Left colon (tissue), 2 donors: ENCODE measurements at places on chromosomes 16 and 17.

GRCh38 chr17:8284126-8284525 is 4.3 kb upstream of the RANGRF start:
- DNase-seq, result no peak

- DNase-seq, result no peak
Observed at GRCh38 chr16:76574651-76575050, 297.4 kb downstream of the CNTNAP4 start.

DNA sequence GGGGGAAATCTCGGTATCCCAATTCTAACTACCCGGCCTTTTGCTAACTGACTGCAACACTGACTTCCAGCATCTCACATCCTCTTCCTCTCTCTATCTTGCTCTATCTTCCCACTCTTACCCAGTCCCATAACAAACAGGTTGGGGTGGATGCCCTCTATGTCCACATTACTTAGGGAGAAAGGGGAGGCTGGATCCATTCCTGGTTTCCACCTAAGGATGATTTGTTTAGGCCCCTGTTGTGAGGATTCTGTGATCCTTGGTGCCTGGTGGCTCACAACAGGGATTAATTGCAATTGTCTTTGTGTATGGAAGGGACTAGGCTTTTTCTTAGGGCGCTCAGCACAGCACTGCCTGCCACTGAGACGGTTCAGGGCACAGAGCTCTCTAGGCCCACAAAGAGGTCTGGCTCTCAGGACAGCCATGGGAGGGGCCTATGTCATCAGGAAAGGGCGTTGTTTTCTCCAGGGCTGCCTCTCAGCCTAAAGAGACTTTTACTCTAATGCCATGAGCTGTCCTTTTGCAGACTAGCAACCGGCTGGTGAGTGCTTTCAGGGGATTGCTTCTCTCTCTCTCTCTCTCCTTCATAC is 612.1 kb upstream of the SALL1 start:
- DNase-seq, result no peak

DNA sequence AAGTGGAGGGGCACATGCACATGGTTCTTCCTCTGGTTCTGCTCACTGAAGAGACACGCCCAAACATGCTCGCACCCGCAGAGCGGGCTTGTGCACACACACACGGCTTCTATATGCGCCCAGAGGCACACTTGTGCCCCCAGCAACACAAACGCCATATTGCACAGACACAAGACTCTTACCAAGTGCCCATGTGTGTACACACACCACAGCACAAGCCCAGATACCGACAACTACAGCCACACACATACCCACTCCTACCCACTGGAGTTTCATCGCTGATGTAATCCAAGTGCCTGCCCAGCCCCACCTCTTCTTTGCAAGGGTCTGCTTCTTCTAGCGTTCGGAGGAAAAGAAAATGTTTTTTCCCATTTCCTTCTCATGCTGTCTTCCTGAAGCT is 6.5 kb upstream of the PRR29 start:
- no peak for DNase-seq

GRCh38 chr16:70701998-70702397 is 16.1 kb upstream of the MTSS2 start:
- no peak for DNase-seq

DNA sequence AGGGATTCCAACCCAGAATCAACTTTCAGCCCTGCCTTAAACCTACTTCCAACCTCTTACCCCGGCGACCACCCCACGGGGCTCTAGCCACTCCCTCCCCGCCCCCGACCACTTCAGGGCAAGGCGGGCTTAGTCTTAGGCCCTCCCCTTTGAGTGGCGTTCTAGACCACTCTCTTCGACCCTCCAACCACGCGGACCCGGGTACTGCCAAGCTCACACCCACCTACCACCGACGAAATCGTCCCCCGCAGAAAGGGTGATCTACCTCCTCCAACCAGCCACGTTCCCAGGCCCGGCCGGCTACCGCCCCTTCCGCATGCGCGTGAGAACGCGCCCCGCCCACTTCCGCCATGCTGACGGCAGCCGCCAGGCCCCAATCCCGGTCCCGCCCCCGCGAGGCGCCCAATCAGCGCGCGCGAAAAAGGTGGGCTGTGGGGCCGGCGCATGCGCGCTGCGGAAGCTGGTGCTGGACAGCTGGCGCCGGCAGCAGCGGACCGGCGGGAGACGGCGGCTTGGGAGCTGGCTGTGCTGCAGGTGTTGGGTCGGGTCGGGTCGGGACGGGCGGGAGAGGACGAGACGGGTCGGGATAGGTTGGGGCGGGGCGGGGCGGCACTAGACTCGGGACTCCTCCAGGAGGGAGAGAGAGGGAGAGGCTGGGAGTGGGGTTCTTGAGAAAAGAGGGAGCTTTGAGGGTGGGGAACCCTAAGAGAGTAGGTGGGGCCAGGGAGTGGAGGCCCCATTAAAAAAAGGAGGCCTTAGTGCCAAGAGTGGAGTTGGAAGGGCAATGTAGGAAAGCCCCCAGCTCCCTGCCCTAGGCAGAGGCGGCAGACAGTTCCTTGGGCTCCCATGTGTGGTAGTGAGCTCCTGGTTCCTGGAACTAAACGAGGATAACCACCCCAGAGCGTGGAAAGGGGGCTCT is at the start of gene NAT9:
NAT9 (minus strand) TSS at position 302 of the 919 bp plus-strand sequence. CDS start 647 bp downstream, outside the sequence.
- DNase-seq, result peak; percentile 96

GRCh38 chr17:78252701-78253635 is 21.5 kb downstream of the TMEM235 start:
- DNase-seq, result no peak

DNA sequence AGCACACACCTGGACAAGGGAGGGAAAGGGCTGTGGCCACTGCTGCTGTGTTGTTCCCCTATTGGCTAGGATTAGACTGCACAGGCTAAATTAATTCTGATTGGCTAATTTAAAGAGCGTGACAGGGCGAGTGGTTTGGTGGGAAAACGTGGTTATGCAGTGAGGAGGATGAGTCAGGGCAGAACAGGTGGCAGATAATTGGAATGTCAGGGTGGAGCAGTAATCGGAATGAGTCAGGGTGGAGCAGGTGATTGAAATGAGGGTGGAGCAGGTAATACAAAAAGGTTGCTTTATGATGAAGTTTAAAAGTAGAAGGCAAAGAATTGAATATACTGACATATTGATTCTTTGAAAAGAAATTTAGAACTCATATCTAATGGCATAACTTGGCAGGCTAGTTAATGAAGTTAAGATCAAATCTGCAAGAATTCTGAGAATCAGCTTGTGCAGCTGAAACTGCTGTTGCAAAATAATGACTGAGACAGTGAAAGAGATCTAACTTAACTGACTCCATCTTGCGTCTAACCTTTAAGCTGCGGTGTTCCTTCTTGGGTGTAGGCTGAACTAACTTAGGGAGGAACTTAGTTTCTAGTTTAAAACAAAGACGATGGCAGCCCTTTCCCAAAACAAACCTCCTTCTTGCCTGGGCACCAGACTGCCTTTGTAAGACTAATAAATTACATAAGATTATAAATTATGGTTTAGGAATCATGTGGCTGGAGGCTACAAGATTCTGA is 174.3 kb downstream of the UTP18 start:
- DNase-seq, result no peak

GRCh38 chr16:65415460-65415859 is 293.6 kb upstream of the CDH11 start:
- no peak for DNase-seq

GRCh38 chr16:48426244-48427141 is 41.3 kb upstream of the SIAH1 start:
- no peak for DNase-seq

DNA sequence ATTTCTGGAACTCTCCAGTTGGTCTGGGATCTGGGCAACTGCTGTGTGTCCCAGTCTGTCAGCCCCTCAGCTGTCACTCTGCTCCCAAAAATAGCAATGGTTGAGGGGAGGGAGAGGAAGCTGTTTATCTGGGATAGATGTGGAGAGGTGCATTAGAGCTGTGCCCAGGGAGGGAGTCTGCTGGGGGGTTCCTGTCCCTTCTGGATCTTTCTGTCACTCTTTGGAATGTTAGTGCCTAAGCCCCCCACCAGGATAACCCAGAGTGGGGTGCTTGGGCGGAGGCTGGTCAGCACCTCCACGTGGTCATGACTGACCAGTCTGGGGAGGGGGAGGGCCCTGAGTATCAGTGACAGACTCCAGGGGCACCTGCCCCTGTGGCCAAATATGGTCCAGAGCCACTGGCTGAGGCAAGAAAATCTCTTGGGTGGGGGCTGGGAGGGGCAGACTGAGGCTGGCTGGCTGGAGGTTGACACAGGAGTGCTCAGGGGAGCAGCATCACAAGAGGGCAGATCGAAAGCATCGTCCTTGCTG is at the start of gene UNC45B:
UNC45B (plus strand) TSS at position 443 of the 531 bp plus-strand sequence. CDS start 447 bp downstream, outside the sequence.
- no peak for DNase-seq

GRCh38 chr17:36533935-36534839 is 481 bp downstream of the MYO19 start:
- peak; percentile 85 for DNase-seq

GRCh38 chr16:28607116-28607623 is 2.7 kb downstream of the SULT1A1 start:
- peak; percentile 9 for DNase-seq

GRCh38 chr17:59155439-59156177 is at the start of gene PRR11:
TSS of gene PRR11 (plus strand) at chr17:59155746. CDS start at chr17:59169753, 14,007 bp downstream.
- peak; percentile 92 for DNase-seq

- DNase-seq, result no peak
Observed at GRCh38 chr17:4898927-4899326, 409 bp upstream of the C17orf107 start.

DNA sequence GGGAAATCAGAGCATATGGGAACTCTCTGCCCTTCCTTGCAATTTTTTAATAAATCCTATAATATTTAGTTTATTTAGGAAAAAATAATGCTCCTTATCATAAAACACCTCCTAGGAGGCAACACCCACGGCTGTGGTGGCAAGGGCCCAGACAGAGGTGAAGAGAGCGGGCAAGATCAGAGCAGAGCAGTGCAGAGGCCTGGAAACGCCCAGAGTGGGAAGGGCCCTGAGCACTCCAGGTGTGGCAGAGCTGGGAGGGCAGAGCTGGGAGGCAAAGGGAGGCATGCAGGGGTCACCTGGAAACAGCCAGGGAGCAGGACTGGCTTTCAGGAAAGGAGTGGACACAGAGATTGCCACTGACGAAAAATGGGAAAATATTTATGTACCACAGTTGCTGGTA is 17.3 kb downstream of the FBXO31 start:
- DNase-seq, result peak; percentile 62

- DNase-seq, result no peak
Observed at GRCh38 chr16:59591480-59591879, 857.4 kb upstream of the GOT2 start.

- no peak for DNase-seq
Observed at GRCh38 chr17:72219137-72219823, 98.5 kb downstream of the SOX9 start.

GRCh38 chr17:63476459-63476853 is 405 bp upstream of the ACE start:
- no peak for DNase-seq

GRCh38 chr16:89402962-89403361 is 87.4 kb downstream of the ANKRD11 start:
- DNase-seq, result no peak

- no peak for DNase-seq
Observed at GRCh38 chr17:65028545-65028843, 28.0 kb downstream of the GNA13 start.

GRCh38 chr17:28985950-28986713 is 19.7 kb downstream of the SEZ6 start:
- DNase-seq, result no peak

DNA sequence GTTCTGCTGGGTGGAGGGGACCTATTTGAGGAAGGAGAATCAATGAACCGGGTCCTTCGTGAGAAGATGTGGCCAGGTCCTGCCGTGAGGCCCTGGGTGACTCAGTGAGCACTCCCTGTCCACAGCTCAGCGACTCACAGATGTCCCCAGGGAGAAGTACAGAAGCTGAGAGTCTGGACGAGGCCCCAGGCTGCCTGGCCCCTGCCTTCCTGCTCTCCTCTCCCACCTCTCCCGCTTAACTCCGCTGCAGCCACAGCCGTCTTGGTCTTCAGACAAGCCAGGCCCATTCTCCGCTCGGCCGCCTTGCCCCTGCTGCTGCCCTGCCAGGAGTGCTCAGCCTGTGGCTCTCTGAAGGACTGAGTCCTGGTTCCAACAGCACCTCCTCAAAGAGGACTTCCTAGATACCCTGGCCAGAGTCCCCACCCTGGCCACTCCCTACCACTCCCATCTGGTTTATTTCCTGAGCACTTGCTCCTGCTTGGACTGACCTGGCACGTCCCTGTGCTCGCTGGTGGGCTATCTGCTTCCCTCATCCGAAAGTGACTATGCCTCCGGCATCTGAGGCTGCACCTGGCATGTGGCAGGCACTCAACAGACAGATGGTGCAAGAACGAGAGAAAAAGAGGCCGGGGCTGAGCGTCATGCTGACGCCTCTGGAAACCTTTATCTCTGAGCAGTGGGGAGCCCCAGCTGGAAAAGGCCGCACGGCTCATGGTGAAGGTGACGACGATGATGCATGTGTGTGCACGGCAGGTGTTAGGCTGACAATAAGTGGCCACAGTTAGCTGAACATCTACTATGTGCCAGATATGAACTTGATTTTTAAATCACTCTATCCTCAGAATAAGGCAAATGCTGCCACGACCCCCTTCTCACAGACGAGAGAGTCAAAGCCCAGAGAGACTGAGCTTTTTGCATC is 9.2 kb upstream of the TNFRSF13B start:
- DNase-seq, result peak; percentile 44

- no peak for DNase-seq
Observed at GRCh38 chr16:5865236-5865635, 767.6 kb upstream of the EEF2KMT start.

DNA sequence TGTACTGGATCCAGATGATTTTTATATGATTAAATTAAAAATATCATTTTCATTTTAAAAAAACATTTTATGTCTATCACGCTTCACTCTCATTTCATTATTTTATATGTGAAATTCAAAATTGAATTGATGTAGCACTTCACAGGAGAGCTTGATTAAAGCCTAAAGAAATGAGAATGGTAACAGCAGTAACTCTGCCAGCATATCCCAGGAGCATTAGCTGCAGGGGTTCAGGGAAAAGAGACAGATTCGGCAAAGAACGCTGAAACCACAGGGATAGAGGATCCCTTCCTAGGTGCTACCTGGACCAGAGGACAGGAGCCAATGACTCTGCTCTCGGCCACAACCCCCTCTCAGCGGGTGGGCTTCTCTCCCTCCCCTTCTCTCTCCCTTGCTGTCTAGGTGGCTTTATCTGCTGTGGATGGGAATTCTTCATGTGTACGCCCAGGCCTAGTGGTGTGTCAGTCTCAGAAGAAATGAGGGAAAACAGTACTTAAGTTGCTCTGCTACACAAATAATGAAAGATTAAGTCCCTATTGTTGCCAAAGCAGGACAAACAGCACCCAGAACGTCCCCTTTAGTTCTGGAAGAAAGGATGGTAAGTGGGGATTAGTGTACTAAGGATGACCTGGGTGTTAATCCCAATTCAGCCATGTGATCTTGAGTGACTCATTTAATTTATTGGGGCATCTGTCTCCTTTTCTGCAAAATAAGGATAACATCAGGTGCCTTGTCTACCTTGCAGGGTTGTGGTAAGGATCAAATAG is 123.3 kb downstream of the CDK5R1 start:
- no peak for DNase-seq

GRCh38 chr17:27504188-27504995 is 48.1 kb downstream of the KSR1 start:
- DNase-seq, result no peak

DNA sequence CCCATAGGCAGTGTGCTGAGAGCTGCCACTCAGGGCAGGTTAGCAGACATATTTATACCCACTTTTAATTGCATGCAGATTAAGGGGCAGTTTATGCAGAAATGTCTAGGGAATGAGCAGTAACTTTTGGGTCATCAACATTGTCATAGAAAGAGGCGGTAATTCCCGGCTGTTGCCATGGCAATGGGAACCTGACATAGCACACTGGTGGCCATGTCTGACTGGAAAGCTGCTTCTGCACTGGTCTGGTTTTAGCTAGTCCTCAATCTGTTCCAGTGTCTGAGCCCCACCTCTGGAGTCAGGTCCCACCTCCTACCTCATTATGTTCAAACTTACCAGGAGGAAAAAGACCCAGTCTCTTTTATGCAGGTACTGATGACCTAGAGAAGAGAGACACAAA is 31.5 kb upstream of the TNRC6C start:
- DNase-seq, result no peak
